ENCODE measurements at places on chromosomes 2 and 18.

- DNase-seq: no peak
Measured at GRCh38 chr2:179351057-179351456, 86.4 kb upstream of the SESTD1 start.

- DNase-seq: no peak
Measured at GRCh38 chr2:16332681-16333557, 332.7 kb downstream of the CYRIA start.

- DNase-seq: no peak
Measured at GRCh38 chr2:231133365-231134099, 8.7 kb upstream of the HTR2B start.

- no peak for DNase-seq
Measured at GRCh38 chr18:59446012-59446411, 86.9 kb upstream of the LMAN1 start.

Data from mesenteric fat pad (tissue), 1 donor.